ENCODE measurements at places on chromosomes 4 and X. TPM values are rescaled to one million over a fixed set of nuclear protein-coding genes. Genes with fewer than 3 reads are reported as not detected.

DNA sequence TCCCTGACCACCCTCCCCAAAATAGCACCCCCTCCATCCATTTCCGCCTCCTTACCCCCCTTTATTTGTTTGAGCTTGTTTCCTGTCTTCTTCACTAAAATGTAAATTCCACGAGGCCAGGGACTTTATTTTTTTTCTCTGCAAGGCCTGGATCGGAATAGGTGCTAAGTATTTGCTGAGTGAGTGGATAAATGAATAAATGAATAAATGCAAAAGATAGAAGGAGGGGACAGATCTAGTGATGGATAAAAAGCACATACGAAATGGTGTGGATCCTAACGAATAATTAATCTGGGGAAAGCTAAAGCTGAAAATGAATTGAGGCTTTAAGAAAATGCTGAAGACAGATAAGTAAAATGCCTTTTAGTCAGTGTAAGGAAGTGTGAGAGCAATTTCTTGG is 12.2 kb downstream of the CETN2 start:
- DNase-seq, result no peak

DNA sequence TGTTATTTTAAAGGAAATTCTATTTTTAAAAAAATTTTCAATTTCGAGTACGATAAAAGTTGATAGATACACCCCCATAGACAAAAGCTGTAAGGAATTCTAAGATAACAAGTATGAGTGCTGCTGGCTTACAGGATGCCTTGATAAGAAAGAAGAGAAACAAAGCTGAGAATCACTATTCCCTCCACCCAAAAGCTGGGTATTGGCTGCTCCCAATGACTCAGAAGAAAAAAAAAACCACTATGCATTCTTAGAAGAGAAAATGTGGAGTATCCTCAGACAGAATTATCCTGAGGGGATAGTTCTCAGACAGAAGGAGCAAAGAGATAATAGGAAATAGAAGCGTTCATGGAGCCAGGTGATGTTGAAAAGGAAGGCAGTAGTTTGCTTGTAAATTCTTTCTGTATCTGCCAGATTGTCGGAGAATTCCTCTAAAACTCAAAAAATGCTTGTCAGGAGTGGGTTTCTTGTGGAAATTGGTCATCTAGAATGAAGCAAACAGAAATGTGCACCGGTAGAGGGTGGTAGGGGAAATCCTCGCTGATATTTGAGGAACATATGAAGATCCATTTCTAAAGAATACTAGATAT is 217.5 kb upstream of the ADAMTS3 start:
- no peak for DNase-seq

- no peak for DNase-seq
These were observed 10.8 kb downstream of the LARP7 start for GRCh38 chr4:112647785-112648184.

The HSFX2 gene
- total RNA-seq, result 0.45 TPM

The FGFR3 gene
- 1.3 TPM for total RNA-seq
